ENCODE measurements at places on chromosomes 4 and X. TPM values are rescaled to one million over a fixed set of nuclear protein-coding genes. Genes with fewer than 3 reads are reported as not detected.
A peak's percentile ranks its signal among the peaks of the same experiment; 100 is the strongest.

Gene MFAP3L
- total RNA-seq = 25.3 TPM

DNA sequence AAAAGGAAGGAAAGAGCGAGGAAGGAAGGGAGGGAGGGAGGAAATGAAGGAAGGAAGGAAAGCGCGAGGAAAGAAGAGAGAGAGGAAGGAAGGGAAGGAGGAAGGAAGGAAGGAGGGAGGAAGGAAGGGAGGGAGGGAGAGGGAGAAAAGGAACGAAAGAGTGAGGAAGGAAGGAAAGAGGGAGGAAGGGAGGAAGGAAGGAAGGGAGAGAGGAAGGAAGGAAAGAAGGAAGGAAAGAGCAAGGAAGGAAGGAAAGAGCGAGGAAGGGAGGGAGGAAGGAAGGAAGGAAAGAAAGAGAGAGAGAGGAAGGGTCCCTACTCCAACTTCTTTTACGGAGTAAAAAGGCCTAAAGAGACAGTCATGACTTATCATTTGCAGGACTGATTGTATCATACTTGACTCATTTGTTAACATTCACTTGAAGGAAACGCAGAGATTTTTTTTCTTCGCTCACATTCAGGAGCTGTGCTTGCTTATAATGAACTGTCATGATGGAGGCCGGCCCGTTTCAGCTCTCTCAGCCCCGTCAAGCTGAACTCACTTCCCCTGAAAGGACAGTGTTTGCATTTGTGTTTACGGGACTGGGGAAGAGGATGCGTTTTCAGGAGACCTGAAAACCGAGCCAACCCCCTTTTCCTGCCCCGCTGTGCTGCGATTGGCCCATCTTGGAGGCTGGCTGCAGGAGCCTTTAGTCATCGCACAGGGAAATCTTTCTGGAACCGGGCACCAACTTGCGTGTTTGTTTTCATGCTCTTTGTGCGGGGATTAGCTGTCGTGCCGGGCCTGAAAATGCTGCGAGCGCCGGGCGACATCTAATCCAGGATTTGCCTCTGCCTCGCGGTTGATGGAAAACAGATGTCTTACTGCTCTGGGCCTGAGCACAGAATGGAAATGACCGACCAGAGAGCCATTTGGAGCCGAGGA is 17.8 kb downstream of the TRIM2 start:
- DNase-seq = no peak

DNA sequence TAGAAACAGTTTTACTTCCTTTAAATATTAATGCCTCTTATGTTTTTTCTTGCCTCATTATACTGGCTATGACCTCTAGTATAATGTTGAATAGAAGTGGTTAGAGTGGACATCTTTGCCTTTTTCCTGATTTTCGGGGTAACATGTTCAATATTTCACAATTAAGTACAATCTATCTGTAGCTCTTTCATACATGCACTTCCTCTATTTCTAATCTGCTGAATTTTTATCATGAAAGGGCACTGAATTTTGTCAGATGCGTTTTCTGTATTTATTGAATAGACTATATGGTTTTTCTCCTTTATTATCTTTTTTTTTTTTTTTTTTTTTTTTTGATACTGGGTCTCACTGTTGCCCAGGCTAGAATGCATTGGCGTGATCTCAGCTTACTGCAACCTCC is 29.0 kb downstream of the MECP2 start:
- no peak for DNase-seq

DNA sequence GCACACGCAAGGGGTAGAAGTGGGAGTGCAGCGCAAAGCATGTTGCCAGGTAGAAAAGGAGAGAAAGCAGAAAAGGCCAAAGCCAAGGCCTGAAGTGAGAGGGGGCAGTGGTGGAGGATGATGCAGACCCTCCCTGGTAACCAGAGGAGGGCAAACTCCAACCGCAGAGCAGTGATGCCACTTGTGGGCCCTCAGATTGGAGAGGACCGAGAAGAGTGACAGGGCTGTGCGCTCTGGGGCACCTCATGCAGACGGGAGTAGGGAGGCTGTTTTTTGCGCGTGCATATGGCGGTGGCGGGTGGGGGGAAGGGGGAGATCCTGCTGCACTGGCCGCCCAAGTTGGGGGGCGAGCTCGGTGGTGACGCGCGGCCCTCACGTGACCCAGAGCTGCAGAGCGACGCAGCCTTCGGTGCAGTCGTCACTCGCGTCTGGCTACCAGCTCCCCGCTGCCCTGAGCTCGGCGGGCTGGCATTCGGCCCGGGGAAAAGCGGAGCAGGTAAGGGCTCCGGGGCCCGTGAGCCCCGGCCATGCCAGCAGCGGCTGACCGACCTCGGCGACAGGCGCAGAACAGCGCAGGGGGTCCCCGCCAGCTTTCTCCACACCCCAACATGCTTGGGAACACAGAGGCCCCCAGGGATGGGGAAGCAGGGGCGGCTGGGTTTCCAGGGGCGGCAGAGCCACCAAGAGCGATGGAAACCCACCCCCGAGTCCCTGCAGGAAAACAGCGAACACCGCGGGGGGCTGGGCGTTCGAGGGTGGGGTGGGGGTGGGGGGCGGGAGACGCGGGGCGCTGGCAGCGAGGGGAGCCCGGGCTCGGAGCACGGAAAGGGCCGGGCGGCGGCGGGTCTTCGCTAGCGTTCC is at the start of gene BEX3:
Gene BEX3 (plus strand): TSS at position 421 of the 861 bp plus-strand sequence. CDS start 984 bp downstream, outside the sequence.
- peak; percentile 94 for DNase-seq

DNA sequence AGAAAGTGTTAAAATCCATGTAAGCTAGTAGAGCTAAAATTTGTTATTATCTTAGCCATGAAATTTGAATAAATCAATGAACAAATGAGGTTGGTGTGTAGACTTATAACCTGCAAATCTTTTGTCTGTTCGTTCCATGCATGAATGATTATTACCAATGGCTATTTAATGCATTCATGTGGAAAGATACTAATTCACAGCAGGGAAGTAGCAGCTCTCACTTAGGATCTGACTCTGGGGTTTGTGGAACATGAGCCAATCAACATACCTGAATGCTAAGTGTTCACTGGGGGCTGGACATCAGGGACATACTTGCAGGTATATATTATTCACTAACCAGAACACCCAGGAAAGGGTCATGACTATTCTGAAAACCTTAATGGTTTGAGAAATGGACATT is 444.1 kb downstream of the STIM2 start:
- DNase-seq = no peak
